ENCODE measurements at places on chromosomes 7 and 10.

- no peak for DNase-seq
Observed at GRCh38 chr10:43268491-43268890, 1.6 kb upstream of the RASGEF1A start.

DNA sequence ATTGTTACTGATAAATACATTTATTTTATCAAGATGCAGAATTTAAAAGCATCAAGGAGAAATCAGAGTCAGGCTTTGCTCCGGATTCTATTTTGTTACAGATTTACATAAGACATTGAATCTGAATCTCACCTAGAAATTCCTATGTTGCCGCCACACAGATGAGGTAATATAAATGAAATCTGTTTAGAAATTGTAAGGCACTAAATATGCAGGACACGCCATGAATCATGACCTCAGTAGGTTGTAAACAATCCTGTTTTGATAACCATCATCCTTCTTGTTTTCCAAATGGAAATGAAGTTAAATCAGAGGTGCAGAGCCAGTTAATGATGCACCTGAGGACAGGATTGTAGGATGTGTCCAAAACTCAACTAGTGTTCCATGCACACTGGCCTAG, 778.0 kb downstream of the MAGI2 start:
- no peak for DNase-seq

DNA sequence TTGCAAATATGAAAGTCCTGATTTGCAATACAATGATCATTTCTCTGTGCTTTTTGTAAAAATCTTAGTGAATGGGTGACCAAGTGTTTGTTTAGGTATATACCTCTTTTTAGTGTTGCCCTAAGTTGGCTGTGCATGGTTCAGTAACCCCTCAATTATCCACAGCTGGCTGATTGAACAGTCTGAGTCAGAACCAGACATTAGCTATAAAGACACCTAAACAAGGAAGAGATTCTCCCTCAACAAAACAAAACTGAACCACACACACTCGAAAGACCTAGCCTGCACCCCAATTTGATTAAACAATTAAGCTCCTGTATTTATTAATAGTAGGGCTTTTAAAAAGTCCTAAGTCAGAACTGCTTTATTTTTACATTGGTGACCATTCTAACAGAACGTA, 2.8 kb downstream of the RSBN1L start:
- DNase-seq: no peak

GRCh38 chr10:79299397-79300241, 47.6 kb upstream of the PPIF start:
- DNase-seq: no peak

DNA sequence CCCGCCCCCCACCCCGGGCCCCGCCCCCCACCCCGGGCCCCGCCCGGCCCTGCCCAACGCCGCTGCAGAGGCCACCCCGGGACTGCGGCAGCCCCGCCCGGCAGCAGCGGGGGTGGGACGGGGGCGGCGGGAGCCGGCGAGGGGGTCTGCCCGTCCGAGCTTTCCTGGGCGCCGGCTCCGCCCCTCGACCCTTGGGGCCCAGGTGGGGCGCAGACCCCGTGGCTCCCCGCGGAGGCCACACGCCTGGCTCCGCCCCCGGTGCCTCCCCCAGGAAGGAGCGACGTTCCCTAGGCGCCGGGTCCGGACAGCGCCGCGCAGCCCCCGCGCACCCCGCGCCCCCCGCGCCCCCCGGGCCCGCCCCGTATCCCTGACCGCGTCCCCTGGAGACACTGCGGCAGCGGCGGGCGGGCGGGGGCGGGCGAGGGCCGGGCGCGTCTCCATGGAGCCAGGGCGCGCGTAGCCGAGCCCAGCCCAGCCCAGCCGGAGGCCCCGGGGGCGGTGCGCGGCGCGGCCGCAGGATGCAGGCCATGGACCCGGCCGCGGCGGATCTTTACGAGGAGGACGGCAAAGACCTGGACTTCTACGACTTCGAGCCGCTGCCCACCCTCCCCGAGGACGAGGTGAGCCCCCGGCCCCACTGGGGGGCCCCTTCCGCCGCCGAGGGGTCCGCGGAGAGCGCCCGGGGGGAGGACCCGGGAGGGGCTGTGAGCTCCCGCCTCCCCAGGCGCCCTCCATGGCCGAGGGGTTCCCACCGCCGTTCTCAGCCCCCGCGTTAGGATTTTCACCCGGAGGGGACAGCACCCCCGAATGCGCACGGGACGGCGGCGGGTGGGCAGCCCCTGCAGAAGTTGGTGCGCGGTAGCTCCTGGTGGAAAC, at the start of gene KNDC1:
Gene KNDC1, plus strand, starts transcription at position 270 of the 876 bp plus-strand sequence. Its CDS starts 249 bp downstream, at position 519.
- no peak for DNase-seq

GRCh38 chr7:12719981-12720865, 32.8 kb downstream of the ARL4A start:
- no peak for DNase-seq

- no peak for DNase-seq
Observed at GRCh38 chr10:131928248-131929095, 27.7 kb downstream of the PPP2R2D start.

DNA sequence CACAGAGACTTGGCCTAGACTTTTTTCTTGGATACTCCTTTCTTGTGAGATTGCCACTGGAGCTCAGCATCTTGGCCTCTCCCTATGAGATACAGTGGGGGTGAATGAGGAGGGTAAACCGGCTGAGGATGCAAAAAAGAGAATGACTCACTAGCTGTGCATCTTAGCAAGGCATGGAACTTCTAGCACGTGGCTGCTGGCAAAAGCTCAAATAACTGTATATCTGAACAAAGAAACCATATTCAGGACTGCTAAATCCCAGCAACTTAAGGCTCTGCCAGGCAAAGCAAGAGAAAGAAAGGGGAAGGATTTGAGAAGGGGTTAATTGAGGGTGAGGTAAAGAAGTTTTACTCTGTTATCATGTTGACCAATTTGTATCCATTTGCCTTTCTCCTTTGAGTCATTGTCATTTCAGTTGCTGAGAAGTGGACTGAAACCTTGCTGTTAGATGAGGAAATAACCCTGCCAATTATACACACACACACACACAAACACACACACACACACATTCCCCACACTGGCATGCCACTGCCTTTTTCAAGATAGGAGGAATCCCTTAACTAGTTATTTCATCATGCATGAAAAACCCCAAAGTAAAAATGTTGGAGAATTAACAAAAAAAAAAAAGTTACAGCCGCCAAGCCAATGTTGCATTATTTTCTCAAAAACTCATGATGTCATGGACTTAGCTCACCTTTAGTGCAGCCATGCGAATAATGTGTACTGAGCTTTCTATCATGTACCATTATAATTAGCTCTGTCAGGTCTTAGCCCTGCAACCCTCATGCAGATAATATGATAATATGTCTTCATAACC, 997.3 kb downstream of the LRMDA start:
- no peak for DNase-seq

DNA sequence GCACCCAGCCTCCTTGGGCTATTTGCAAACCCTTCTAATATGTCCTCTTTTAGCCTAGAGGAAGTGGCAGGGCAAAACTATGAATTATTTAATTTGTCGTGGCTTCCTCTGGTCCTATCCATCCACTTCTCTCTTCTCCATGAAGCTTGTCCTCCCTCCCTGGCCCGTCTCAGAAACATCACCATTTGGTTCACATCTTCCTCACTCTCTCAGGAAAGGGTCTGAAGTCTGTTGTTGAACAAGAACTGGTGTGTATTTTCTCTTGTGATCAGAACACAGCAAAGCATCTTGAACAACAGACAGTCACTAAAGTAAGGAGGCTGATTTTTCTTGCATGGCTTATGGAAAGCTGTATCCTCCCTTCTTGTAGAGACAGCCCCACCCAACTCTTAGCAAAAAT, 550.1 kb upstream of the NRP1 start:
- no peak for DNase-seq

DNA sequence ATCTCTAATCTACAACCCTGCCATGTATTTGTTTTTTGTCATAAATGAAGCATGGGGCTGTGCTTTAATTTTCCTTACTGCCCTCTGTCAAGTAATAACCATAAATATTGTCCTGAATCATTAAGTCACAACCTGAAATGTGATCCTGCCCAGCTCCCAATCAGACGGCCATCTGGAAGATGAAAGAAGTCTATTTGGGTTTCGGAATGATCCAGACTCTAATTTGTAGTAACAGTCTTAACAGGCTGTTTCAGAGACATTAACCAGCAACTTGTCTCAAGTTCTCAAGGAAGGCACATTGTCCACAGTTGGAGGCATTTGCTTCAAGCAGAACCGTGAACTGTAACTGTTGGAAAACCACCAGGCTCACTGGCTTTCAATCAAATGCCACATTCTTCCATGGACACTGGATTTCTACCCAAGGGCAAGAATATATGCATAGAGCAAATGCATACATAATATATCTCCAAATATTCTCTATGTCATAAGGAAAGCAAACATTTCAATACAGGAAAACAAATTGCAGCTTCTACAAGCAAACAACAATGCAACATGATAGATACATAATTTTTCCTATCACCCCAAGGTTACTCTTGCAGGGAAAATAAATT, 405.2 kb upstream of the NPVF start:
- DNase-seq: no peak

All from stimulated activated CD8-positive, alpha-beta memory T cell treated with anti-CD3 and anti-CD28 coated beads, Interleukin-15, amount 100 ng/mL, for 1 hour (primary cell).